Heart left ventricle (tissue), 16 donors: ENCODE measurements at places on chromosomes 12 and 14. TPM values are rescaled to one million over a fixed set of nuclear protein-coding genes. Genes with fewer than 3 reads are reported as not detected.

INHBC gene
- polyA plus RNA-seq: not detected

TMEM119 gene
- polyA plus RNA-seq: 3.0 TPM

SMOC1 gene
- 1.6 TPM for polyA plus RNA-seq

CD27 gene
- not detected for polyA plus RNA-seq

DNA sequence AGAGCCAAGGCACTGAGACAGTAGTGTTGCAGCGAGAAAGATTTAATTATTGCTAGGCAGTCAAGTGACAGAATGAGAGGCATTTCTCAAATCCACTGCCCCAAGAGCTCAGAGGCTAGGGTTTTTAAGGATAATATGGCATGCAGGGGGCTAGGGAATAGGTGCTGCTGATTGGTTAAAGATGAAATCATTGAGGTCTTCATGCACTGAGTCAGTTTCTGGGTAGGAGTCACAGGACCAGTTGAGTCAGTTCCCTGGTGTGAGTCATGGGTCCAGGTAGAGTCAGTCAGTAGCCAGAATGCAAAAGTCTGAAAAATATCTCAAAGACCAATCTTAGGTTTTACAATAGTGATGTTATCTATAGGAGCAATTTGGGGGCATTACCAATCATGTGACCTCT lies 323.8 kb downstream of the RGS6 start:
- no peak for DNase-seq

GRCh38 chr12:76777765-76778216 lies 13.9 kb downstream of the ZDHHC17 start:
- DNase-seq: no peak

GRCh38 chr14:105073720-105074600 lies 8.7 kb upstream of the GPR132 start:
- DNase-seq: no peak

DNA sequence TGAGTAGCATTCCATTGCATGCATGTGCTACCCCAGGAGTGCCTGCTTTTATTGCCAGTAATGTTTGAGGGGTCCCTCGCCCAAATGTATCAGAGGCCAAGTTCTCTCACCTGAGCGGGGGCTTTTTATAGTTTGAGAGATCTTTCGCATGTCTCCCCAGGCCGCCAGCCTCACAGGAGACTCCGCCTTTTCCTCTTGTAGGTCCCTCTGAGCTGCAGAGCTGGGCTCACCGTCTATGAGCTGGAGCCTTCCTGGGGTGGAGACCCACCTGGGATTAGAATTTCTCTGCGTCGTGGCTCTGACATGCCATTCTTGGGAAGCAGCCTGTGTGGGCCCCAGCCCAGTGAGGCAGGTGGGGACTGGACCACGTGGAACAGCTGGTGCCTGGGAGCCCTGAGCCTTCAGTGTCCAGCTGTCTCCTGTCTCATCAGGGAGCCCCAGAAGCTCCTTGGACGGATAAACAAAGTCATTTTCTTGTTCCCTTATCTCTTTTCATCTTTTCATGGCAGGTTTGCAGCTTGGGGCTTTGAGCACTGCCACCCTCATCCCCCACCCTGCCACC lies 261.7 kb upstream of the CRY1 start:
- DNase-seq: no peak

DNA sequence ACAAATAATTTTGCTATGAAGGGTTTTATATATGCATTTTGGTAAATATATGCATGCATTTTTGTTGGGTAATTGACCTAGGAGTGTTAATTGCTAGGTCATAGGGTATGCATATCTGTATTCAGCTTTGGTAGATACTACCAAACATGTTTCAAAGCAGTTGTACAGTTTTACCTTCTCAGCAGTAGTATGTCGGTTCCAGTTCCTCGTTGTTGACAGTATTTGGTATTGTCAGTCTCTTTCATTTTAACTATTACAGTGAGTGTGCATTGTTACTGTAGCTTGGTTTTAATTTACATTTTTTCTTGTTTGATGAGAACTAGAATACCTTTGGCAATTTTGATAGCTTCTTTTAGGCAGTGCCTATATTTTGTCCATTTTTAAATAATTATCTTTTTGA lies 98.9 kb downstream of the ARID2 start:
- no peak for DNase-seq

DNA sequence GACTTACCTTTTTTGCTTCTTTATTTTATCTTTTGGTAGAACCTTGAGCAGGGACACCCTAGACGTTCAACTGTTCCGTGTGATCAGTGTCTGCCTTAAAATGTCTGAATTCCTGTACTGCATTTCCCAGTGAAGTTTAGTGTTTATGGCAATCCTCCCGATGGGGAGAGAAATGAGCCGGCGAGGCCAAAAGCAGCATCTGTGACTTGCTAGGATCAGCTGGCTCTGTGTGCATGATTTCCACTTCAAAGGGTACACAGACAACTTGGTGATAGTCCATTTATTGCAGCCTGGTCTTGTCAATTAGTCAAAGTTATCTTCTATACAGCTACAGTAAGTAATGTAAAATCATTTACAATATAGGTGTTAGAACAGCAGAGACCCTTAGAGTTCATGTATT lies 768.5 kb downstream of the DIO2 start:
- no peak for DNase-seq

GRCh38 chr14:21039585-21040369 lies 2.4 kb upstream of the RNASE7 start:
- peak; percentile 54 for DNase-seq

GRCh38 chr12:50611021-50611744 lies 106.4 kb downstream of the DIP2B start:
- no peak for DNase-seq
